ENCODE measurements at places on chromosomes 6 and 20.
A peak's percentile ranks its signal among the peaks of the same experiment; 100 is the strongest.

DNA sequence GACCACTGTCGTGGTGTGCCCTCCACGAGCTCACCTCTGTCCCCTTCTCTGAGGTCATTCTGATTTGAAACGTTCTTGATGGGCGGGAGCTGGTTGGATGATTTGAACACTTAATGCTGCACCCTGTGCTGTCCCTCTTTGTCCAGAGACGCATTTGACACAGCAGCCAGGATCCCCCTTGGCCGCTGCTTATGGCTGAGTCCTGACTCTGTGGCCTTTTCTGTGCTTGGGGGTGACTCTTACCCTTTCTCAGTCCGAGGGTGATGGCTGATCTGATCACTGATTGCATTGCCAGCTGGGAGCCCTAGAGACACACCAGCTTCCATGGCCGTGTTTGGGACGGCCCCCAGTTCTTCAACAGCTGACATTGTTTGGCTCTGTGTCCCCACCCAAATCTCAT, 43.5 kb upstream of the FRMD1 start:
- DNase-seq: peak; percentile 0

- DNase-seq: no peak
These were observed 246.8 kb upstream of the SGK1 start for GRCh38 chr6:134564705-134565104.

DNA sequence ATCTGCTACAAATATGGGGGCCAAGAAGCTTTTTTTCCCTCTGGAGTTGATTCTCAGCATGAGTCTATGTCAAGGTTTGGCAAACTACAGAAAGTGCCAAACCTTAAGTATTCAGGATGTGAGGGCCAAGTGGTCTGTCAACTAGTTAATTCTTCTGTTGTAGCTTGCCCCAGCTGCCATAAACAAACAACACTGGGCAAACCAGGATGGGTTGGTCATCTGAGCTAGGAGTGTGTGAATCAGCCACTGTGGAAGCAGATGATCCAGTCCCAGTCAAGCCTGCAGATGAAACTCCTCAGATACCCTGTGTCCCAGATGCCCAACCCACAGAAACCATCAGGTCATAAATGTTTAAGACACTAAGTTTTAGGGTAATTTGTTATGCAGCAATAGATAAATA, 103.0 kb upstream of the MOCS1 start:
- no peak for DNase-seq

- DNase-seq: no peak
These were observed 75.2 kb downstream of the JPH2 start for GRCh38 chr20:44111712-44112335.

Measured in HuH-7.5 (cell line).